ENCODE measurements at places on chromosomes 3 and 15.

GRCh38 chr15:56537881-56538280 is 72.9 kb upstream of the MNS1 start:
- peak; percentile 56 for DNase-seq

- peak; percentile 25 for DNase-seq
Observed at GRCh38 chr3:123884203-123884831, at the start of gene MYLK. Gene MYLK, minus strand, starts transcription at chr3:123884332. Its CDS starts 90,491 bp downstream, at chr3:123793841.

- DNase-seq, result peak; percentile 66
Observed at GRCh38 chr3:31226346-31226745, 306.4 kb upstream of the STT3B start.

GRCh38 chr3:162586591-162586990 is 1090.0 kb downstream of the OTOL1 start:
- DNase-seq, result no peak

- DNase-seq, result no peak
Observed at GRCh38 chr3:124650798-124651197, 79.5 kb upstream of the UMPS start.

- DNase-seq, result no peak
Observed at GRCh38 chr3:43951813-43952212, 261.1 kb downstream of the ABHD5 start.

DNA sequence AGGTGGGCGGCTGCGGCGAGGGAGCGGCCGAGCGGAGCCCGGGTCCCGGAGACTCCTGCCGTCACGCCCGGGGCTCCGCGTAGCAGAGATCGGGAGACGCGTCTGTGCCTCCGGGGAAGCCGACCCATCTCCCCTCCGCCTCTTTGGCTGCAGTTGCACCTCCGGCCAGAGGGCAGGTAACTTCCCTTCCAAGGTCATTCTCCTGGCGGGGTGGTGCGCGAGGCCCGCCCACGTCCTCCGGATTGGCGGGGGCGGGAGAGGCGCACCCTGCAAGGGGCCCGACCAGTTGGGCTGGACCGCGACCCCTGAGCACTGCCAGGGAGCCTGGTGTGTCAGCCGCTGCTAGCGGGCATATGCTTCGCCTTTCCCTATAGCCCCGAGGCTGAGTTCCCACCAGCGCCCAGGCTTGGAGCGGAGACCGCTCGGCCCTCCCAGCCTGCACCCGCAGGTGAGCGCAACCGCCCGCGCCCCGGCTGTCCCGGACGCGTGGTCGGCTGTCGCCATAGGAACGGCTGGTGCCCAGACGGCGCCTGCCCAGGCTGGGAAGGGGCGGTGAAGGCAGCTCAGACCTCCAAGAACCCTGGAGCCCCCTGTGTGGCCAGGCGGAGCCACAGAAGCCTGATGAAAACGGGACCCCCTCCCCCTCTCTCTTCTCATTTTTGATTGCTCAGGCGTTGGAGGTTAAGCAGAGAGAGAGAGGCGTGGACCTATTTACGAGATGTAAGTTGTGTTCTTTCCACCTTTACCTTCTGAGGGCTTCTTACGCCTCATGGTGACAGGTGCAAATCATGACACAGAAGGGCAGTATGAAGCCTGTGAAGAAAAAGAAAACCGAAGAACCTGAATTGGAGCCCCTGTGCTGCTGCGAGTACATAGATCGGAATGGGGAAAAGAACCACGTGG is 453 bp downstream of the ZDHHC23 start:
- DNase-seq, result peak; percentile 23

GRCh38 chr15:63473007-63473748 is 31.2 kb upstream of the USP3 start:
- DNase-seq, result peak; percentile 42

DNA sequence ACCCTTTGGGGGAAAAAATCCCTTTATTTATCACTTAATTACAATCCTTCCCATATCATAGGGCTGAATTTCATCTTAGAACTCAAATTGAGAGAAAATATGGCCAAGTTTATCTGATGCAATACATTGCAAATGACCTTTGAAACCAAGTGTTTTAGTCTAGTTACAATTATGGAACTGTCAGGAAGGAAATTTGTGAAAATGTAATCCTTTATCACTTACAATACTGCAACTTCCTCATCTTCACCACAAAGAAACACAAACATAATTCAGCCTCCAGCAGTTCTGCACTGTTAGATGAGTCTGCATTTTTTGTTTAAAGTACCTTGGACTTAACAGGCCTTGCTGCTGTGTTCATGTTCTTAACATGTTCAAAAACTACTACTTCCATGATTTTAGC is 4.6 kb downstream of the CCPG1 start:
- no peak for DNase-seq

DNA sequence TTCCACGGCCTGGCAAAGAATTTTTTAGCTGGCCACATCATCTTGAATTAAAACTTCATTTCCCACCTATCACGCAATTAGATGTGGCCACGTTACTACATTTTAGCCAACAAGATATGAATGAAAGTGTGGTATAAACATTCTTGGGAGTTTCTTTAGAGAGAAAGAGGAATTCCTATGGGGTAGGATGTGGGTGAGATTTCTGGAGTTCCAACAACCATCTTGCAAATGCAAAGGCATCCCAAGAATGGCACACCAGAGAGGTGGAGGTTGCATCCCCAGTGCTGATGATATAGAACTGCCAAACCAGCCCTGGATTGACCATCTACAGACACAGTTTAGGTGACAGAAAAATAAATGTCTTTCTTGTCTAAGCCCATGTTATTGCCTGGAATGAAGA is 66.3 kb upstream of the AKAP13 start:
- DNase-seq, result no peak

GRCh38 chr3:69511361-69511760 is 125.5 kb upstream of the FRMD4B start:
- DNase-seq, result no peak

- peak; percentile 17 for DNase-seq
Observed at GRCh38 chr3:158532099-158532734, 38.8 kb upstream of the MLF1 start.

DNA sequence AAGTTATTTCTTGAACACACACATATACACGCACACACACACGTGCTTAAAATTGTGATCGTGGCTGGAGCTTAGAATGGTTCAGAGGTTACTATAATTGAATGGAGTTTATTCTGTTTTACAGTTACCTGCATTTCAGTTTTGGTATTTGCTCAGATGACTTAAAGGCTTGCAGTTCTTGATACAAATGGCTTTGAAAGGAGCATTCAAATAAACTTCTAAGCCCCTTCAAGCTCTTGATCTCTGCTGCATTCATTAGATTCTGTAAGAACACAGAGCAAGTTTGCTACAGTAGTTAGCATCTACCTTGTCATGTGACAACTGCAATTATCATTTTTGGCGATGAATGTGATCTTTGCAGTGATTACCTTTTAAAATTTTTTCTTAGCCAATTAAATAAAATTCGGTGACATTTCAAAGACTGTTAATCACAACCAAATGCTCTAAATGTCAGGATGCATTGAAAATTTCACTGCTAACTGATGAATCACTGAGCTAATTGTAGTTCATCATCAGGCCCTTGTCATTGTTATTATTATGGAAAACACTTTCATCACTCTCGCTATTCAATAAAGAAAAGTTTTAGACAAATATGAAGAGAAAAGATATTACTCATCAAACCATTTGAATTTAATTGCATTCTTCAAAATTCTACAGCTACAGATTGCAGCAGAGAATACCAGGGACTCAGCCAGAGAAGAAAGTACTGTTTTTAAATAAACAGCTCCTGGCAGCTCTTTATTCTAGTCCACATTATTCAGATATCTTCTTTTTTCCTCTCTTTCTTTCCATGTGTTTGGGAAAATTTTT is 296.1 kb downstream of the LRTM1 start:
- no peak for DNase-seq

- DNase-seq, result no peak
Observed at GRCh38 chr3:14989943-14990779, 42.8 kb downstream of the NR2C2 start.

- DNase-seq, result no peak
Observed at GRCh38 chr15:69751147-69751546, 298.5 kb downstream of the RPLP1 start.

GRCh38 chr3:55362210-55362960 is 124.7 kb downstream of the WNT5A start:
- DNase-seq, result no peak

All from CD4-positive, alpha-beta T cell treated with Interleukin-17A for 1 hour (primary cell).